ENCODE measurements at places on chromosomes 4 and X.

- no peak for DNase-seq
Observed at GRCh38 chr4:14615671-14616070, 386.6 kb upstream of the CPEB2 start.

- DNase-seq, result no peak
Observed at GRCh38 chr4:162347842-162348213, 184.0 kb upstream of the FSTL5 start.

GRCh38 chrX:95058815-95059214 lies 1384.8 kb downstream of the FAM133A start:
- DNase-seq, result peak; percentile 47

GRCh38 chr4:74267998-74268606 lies 40.2 kb upstream of the EPGN start:
- DNase-seq, result peak; percentile 64

DNA sequence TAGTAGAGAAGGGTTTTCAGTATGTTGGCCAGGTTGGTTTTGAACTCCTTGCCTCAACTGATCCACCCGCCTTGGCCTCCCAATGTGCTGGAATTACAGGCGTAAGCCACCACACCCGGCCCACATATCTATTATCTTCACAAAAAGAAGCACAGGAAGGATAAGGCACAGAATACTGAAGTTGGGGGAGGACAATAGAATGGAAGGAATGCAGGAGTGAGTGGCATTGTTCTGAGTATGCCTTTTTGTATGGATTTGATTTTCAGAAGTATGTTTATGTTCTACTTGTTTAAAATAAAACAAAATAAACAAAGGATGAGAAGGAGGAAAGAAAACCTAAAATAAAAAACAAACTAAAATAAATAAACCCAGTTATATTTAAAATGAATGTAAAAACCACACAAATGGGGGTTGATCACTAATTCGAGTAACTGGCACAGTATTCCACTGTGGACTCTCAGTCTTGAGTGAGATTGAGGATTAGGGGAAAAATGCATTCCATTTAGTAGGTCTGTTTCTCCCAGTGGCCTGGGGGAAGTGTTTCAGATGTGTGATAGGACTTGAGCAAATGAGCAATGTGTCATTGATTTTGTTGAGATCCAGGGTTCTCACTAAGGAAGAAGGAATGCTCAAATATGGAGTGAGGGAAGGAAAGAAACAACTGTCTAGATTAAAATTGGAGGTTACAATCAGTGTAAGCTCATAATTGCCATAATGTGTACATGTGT lies 109.0 kb upstream of the C1QTNF7 start:
- DNase-seq, result no peak

DNA sequence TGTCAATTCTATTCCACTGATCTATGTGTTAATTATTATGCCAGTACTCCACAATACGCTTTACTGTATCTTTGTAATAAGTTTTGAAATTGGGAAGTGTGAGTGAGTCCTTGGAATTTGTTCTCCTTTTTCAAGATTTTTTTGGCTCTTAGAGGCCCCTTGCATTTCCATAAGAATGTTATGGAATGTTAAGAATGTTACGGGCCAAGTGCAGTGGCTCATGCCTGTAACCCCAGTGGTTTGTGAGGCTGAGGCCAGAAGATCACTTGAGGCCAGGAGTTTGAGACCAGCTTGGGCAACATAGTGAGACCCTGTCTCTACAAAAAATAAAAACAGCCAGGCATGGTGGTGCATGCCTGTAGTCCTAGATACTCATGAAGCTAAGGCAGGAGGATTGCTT lies 167.6 kb upstream of the CXorf66 start:
- no peak for DNase-seq

- DNase-seq, result no peak
Observed at GRCh38 chr4:96646146-96646545, 806.3 kb downstream of the PDHA2 start.

- no peak for DNase-seq
Observed at GRCh38 chr4:145566768-145567167, 52.4 kb upstream of the MMAA start.

DNA sequence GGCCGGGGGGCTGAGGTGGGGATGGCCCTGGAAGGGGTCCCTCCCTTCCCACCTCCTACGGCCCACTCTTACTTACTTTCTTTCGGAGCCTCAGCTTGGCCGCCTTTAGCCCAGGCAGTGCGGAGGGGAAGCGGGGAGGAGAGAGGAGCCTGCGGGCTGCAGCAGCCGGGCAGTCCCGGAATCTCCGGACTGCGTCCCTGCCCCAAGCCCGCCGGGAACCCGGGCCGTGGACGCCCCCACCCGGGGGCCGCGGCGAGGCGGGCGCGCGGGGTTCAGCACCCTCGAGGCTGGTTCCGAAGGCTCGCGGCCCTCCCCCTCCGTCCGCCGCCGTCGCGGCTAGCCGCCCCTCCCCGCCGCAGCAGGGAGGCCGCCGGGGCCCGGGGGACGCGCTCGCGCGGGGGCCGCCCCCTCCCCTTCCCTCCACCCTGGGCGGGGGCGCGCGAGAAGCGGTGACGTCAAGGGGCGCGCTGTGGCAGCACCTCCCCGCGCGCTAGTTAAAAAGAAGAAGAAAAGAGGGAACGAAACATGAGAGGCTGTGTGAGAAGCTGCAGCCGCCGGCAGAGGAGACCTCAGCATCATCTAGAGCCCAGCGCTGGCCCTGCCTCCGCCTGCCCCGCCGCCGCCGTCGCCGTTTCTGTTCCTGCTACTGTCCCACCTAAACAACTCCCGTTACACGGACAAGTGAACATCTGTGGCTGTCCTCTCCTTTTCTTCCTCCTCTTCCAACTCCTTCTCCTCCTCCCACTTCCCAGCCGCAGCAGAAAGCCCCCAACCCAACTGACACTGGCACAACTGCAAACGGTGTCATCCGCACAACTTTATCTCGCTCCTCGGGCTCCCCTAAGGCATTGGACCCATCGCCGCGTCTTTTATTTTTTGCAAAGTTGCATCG lies at the start of gene HHIP:
HHIP (plus strand) TSS at position 526 of the 892 bp plus-strand sequence. CDS start 520 bp downstream, outside the sequence.
- peak; percentile 18 for DNase-seq

DNA sequence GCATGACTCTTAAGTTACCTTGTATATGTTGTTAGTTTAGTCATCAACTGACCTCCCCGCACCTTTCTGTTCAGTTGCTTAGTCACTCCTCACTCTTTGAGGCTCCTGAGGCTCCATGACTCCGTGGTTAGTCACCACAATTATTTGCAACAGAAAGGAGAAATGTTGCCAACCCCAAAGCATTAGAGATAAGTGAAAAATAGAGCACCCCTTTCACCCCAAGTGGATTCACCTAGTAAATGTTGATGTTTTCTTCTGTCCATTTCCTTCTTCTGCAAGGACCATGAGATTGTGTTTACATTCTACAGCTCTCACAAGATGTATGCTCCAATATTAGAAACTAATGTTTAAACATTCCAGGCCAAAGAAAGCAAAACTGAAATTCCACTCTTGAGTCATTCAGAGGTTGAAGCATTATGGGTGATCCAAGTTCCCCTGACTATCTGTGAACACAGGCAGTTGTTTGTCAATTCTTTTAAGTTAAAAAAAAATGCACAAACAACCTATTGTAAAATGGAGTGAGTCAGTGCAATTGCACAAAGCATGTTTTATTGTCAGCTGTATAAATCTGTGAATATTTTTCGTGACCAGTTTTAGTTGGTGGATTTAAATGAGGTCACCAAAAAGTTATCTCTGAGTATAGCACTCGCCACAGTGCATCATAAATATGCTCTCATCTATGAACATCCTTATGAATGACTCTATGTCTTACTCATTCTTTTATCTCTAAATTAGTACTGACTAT lies 552.4 kb upstream of the MAGEB2 start:
- peak; percentile 86 for DNase-seq

DNA sequence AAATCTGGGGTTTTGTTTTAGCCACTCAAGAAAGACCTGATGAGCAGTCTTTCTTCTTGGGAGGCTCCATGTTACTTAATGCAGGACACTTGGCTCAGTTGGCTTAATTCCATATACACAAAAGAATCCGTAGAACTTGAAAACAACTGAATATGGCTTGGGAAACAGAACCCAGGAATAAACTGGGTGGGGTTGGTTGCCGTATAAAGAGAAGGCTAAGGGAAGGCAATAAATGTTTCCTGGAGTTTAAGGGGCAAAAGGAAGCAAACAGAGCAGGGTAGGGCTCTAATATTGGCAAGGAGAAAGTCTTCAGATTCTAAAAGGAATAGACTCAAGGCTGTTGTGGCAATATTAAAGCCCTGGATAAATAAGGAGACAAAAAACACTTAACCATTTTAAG lies 8.4 kb downstream of the TNMD start:
- no peak for DNase-seq

GRCh38 chrX:100719139-100719538 lies 12.8 kb downstream of the SYTL4 start:
- DNase-seq, result no peak

- DNase-seq, result no peak
Observed at GRCh38 chr4:176383273-176384077, 63.7 kb downstream of the SPCS3 start.

DNA sequence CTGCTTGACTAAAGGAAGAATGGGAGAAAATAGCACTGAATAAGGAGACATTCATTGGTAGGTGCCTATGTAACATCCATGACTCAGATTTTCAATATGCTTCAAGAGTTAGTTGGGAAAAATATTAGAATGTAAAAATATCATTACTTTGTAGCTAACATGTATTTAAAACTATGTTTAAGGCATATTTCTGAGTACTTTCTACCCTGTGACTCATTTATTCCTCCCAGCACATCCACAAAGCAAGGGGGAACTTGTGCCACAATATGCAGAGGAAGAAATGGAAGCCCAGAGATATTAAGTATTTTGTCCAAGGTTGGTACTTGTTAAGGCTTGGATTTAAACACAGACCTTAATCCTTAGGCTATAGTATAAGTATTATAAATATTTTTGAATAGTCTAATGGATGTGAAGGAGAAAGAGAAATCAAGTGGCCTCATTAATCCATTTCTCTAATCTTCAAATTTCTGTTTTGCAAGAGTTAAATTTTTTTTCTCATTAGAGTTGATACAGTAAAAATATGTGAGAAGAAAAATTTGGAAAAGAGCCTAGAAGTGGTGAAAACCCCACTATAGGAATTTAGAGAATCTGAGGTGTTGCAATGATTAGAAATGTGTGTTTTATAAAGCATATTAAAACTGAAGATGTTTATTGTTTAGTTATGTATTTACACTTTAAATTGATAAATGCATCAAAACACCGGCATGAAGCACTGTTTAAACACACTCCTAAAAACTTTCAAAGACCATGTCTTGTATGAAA lies 149.3 kb upstream of the GYPA start:
- DNase-seq, result no peak

- DNase-seq, result no peak
Observed at GRCh38 chr4:56680266-56680665, 830 bp downstream of the HOPX start.

GRCh38 chrX:113274791-113275190 lies 434.2 kb upstream of the AMOT start:
- DNase-seq, result no peak

- no peak for DNase-seq
Observed at GRCh38 chrX:129779747-129780146, at the start of gene SASH3. SASH3 (plus strand) TSS chrX:129779949; CDS start chrX:129780098, 149 bp downstream.

DNA sequence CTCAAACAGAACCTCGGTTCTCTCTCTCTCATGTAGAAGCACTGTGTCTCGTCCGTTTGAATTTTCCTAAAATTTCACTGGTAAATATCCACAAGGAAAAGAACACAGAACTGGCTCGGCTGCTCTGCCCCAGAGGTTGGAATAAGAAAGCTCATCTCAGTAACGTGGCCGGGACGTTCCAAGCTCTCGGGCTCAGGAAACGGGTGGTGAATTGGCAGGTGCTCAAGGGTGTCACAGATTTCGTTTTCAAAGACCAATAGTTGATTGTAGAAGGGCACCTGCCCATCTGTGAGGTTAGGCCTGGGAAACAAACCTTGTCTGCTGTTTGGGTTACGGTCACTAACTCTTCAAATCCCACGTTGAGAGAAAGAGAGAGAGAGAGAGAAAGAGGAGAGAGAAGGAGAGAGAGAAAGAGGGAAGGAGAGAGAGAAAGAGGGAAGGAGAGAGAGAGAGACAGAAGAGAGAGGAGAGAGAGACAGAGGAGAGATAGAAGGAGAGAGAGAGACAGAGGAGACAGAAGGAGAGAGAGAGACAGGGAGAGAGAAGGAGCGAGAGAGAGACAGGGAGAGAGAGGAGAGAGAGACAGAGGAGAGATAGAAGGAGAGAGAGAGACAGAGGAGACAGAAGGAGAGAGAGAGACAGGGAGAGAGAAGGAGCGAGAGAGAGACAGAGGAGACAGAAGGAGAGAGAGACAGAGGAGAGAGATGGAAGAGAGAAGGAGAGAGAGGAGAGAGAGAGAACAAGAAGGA lies 106.6 kb downstream of the CRLF2 start:
- DNase-seq, result no peak

- no peak for DNase-seq
Observed at GRCh38 chr4:104743215-104743653, 248.5 kb upstream of the CXXC4 start.

DNA sequence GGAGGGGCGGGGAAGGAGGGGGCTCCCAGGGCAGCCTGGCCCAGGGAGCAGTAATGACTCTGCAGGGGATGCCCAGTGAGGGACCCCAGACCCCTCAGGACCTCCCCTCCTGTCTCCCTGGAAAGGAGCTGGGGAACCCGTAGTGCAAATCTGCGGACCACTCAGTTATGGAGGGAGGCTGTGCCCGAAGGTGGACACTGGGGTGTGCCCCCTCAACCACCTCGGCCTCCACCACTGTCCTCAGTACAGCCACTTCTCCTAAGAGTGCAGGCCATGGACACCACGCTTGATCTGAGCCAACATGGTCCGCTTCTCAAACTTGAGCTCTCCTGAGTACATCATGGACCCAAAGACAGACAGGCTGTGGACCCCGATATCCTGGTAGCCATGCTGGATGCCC lies 378.2 kb upstream of the MAOA start:
- DNase-seq, result no peak

GRCh38 chr4:186780291-186781031 lies 56.8 kb upstream of the FAT1 start:
- no peak for DNase-seq

DNA sequence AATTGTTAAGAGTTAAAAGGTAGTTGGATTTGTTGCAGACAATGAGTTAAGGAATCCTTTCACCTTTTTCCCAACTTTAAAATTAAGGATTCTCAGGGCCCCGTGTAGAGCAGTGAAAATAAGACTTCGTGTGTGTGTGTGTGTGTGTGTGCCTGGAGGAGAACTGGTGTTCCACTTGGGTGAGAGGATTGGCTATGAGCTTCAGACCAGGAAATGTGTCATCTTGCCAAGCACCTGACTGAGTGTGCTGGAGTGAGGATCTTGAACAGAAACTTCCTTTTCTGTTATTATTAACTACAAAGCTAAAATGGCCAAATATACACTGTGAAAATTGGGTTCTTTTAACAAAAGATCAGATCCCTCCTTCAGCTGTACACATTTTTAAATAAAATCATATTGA lies 113.1 kb upstream of the VCX2 start:
- no peak for DNase-seq

GRCh38 chr4:177573507-177573906 lies 131.3 kb upstream of the AGA start:
- peak; percentile 74 for DNase-seq

- DNase-seq, result no peak
Observed at GRCh38 chrX:3443184-3443583, 96.7 kb upstream of the MXRA5 start.
